ENCODE measurements at places on chromosomes 11 and 22.

- DNase-seq = no peak
These were observed 1080.8 kb downstream of the BRD1 start for GRCh38 chr22:48746789-48747425.

- DNase-seq = peak; percentile 38
These were observed at the start of gene SYTL2 for GRCh38 chr11:85810871-85811611. Gene SYTL2 (minus strand): TSS chr11:85811141. CDS start chr11:85757725, 53,416 bp downstream.

GRCh38 chr11:14872032-14872431 is 20.0 kb downstream of the CYP2R1 start:
- no peak for DNase-seq

DNA sequence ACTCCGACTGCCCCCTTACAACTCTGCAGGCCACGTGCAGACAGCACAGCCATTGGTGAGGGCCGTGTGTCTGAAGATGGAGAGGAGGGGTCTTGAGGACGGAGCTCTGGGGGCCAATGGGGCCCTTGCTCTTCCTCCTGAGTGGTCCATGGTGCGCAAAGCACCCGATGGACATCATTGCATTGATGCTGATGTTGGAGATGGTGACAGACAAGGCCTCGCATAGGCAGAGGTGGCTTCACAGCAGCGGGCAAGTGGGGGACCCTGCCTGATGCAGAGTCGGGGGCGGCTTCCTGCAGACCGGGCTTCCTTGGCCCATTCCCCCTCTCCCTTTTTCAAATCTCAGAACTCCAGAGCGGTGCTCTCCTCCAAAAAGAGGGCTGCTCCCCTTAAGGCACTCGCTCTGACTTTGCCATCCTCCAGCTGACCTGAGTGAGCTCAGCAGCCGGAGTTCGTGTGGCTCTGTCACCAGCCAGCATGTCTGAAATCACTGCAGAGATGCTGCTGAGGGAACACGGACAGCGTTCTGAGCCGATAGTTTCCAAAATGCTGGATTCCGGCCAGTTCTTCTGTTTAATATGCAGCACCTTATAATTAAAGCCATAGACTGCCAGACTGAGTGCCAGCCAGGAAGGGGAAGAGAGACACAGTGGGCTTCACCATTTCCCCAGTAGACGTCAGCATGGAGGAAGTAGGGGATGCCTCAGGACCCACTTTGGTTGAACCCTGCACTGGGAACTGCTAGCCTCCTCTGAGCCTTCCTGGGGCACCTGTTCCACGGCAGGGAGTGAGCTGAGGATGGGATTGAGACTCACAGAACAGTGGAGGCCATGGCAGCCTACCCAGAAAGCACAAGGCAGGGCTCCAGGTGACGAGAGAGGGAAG is 278.2 kb downstream of the BRD1 start:
- no peak for DNase-seq

DNA sequence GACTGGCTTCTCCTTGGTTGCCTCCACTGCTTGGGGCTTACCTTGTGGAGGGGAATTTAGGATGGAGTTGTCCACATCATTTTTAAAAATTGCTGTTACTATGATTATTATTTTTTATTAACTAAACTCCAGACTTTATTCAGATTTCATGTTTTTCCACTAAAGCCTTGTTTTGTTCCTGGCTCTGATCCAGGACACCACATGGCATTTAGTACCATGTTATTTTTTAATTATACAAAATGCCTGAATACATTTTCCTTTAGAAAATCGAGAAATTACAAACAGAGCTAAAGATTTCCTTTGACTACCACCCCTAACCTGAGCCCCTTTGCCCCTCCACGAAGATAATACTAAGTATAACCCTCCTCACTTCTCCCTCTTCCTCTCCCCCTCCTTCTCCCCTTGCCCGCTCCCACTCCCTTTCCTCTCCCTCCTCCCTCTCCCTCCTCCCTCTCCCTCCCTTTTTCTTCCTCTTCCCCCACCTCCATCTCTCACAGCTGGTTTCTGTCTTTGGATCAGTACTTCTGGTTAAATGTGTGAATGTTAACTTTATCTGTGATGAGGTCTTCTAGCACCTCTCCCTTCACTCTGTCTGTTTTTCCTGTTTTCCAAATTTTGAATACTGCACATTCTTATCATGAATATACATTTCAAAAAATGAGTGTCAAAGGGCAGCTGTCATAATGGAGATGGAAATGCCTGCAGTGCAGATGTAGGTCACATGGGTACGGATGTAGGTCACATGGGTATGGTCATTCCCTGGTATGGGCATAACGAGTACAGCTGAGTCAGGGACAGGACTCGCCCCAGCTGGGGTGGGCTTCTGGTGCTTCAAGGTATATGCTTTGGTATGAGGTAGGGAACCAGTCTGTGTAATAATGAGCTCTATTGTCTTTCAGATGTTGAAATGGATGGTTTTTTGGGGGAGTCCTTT is 54.4 kb upstream of the OR4B1 start:
- no peak for DNase-seq

GRCh38 chr11:10935015-10935559 is 77.2 kb upstream of the ZBED5 start:
- no peak for DNase-seq

DNA sequence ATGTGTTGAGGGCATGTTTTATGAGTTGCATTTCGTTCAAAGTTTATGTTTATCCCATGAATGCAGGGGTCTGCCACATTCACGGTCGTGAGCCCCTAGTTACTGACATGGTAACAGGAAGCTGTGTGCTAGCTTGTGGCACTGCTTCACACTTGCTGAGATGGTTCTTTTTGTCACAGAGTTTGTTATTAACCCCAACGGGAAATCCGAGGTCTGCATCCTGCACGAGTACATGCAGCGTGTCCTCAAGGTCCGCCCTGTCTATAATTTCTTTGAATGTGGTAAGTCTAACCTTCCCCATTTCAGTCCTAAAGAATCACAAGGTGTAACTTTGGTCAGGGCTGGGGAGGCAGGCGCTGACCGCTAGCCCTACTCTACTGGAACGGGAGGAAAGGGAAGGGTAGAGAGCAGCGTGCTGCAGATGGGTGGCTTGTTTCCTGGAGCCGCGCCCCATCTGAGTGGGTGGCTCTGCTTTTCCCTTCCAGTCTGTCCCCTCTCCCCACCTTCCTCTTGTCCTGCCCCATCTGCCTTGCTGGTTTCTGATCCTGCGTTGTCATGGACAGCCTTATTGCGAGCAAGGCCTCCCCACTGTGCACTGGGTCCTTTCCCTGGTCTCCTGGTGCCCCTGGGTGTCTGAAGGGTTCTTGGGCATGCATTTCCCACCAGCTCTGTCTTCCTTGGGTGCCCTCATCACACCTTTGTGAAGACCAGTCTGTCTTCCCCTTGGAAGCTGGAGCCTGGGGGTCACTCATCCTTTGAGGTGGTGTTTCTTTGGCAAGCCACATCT is 11.8 kb downstream of the DGCR8 start:
- DNase-seq = no peak

- peak; percentile 80 for DNase-seq
These were observed 22.7 kb upstream of the C1QTNF4 start for GRCh38 chr11:47616726-47617416.

- no peak for DNase-seq
These were observed 17.1 kb downstream of the TIMP3 start for GRCh38 chr22:32818446-32819115.

- no peak for DNase-seq
These were observed 14.3 kb upstream of the C11orf96 start for GRCh38 chr11:43927925-43928707.

DNA sequence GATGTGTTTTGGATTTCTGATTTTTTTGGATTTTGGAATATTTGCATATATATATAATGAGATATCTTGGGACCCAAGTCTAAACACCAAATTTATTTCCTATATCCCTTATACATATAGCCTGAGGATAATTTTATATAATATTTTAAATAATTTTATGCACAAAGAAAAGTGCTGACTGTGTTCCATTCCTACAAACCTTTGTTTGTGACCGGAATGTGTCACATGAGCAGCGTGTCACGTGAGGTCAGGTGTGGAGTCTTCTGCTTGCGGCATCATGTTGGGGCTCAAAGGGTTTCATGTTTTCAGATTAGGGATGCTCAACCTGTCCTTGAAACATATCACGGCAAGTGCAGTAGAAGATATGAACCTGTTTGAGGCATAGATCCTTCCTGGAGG is 65.6 kb downstream of the SCN3B start:
- DNase-seq = no peak

- DNase-seq = no peak
These were observed 1.1 kb upstream of the APLP2 start for GRCh38 chr11:130068546-130068985.

DNA sequence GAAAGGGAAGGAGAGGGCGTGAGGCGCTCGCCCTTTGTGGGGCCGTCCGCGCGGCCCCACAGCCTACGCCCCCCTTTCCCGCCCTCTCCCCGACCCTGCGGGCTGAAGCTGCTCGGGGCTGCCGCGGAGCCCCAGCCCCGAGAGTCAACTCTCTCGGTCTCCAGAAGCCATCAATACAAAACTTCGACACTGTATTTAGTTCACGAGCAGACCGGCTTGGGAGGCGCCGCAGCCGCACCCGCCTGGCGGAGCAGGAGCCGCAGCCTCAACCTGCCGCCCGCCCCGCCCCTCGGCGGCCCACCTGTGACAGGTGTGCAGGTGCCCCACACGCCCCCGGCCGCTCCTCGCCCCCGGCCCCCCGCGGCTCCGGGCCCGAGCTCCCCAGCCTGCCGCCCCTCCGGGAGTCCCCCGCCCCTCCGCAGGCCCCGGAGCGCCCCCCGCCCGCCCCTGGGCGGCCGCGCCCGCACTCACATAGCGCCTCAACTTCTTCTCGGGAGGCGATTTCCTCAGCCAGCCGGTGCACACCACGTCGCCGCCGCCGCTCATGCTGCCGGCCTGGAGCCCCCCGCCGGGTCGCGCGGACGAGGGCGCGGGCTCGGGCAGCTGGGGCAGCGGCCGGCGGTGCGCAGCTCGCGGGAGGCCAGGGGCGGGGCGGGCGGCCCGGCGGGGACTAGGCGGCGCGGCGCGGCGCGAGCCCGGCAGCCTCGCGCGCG is at the start of gene GAB2:
GAB2 (minus strand) TSS at position 646 of the 713 bp plus-strand sequence; CDS start at position 546, 100 bp downstream.
- no peak for DNase-seq

GRCh38 chr11:76783294-76783895 is at the start of gene TSKU:
Gene TSKU (plus strand): TSS chr11:76783356. CDS start chr11:76795617, 12,261 bp downstream.
- no peak for DNase-seq

GRCh38 chr11:120324932-120325810 is at the start of gene TLCD5:
Gene TLCD5 (plus strand): TSS chr11:120325299. CDS start chr11:120327442, 2,143 bp downstream.
- DNase-seq = peak; percentile 61

All from fibroblast of gingiva (primary cell).